ENCODE measurements at places on chromosomes 7 and 10. TPM values are rescaled to one million over a fixed set of nuclear protein-coding genes. Genes with fewer than 3 reads are reported as not detected.

Gene OR2AE1
- 0.20 TPM for total RNA-seq

GRCh38 chr7:28165261-28165660 lies 15.3 kb downstream of the JAZF1 start:
- H3K4me3 ChIP-seq: no peak overlapping the region
- no peak for DNase-seq
- peaks cover under 1% of the 10 kb centered on the region for H3K27me3 ChIP-seq
- peaks cover 4% of the 10 kb centered on the region for H3K36me3 ChIP-seq

DNA sequence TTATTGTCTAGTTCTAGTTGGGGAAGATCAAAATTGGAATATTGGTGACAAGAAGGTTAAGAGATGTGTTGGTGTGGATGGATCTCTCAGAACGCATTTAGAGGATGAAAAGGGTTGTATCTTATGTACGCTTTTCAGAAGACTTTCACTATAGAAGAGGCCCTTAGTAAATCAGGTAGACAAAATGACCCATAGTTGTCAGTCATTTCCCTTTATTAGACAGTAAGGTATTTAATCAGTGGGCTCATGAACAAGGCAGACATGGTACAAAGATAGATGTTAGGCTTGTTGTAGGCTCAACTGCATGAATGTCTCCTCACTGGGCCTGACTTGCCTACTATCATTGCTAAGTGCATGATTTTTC lies 359.2 kb downstream of the PHF14 start:
- H3K4me3 ChIP-seq: no peak overlapping the region
- H3K27me3 ChIP-seq: no peaks in the 10 kb centered on the region
- peaks cover 4% of the 10 kb centered on the region for H3K4me1 ChIP-seq
- DNase-seq: no peak
- H3K36me3 ChIP-seq: no peaks in the 10 kb centered on the region
- H3K27ac ChIP-seq: no peak overlapping the region

GRCh38 chr10:49068672-49069217 lies 46.6 kb downstream of the VSTM4 start:
- H3K4me1 ChIP-seq: no peaks in the 10 kb centered on the region
- H3K36me3 ChIP-seq: no peaks in the 10 kb centered on the region
- H3K27ac ChIP-seq: no peak overlapping the region
- H3K4me3 ChIP-seq: no peak overlapping the region

Data from activated T-helper 1 cell treated with anti-CD3 and anti-CD28 coated beads, Interleukin-12 subunit alpha, Interleukin-12 subunit beta, Interleukin-2, Interleukin-4 antibody, amounts not matched to agents 30 ng/mL and 10 ng/mL and 1 ng/mL, durations not matched to agents 14 hours and 24 hours and 36 hours (primary cell).